ENCODE measurements at places on chromosomes 12 and 14.

- peak; percentile 54 for DNase-seq
Measured at GRCh38 chr12:57896434-57897201, 44.7 kb upstream of the ATP23 start.

DNA sequence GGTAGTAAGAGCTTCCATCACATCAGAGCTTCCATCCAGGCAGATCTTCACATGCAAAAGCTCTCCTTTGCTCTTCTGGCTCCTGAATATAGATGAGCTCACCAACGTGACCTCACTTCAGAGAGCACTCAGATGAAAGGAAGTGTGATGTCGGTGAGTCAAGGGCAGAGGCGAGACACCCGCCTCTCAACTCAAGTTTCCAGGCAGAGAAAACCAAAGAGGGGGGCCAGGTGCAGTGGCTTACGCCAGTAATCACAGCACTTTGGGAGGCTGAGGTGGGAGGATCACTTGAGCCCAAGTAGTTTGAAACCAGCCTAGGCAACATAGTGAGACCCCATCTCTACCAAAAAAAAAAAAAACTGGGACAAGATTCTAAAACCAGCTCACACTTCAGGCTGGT, 126.9 kb downstream of the DUSP6 start:
- DNase-seq, result peak; percentile 90

DNA sequence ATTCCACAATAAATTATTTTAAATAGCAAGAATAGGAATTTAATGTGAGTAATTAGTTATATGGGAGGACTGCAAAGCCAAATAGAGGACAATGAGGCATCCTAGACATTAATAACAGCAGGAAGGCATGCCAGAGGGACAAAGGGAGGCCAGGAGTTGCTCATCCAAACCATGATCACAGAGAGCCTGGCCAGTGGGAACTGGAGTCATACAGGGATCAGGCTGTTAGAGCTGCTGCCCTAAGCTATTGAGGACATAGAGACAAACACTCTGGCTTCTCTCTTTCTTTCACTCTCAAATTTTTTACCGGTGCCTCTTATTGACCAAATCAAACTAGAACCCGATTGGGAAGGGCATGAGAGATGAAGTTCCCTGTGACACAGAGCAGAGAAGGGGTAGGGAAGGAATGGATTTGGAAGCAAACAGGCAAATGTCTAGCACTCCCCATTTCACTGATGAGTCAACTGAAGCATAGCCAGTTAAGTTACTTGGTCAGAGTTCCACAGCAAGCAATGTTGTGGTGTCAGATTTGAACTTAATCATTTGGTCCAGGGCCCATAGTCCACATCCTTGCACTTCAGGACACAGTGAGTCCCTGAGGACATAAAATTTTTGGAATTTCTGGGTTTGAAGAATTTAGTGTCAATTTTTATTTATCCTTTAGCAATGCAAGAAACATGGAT, 17.9 kb upstream of the CFAP54 start:
- DNase-seq, result peak; percentile 76

GRCh38 chr12:89162589-89163261, 189.6 kb downstream of the DUSP6 start:
- peak; percentile 98 for DNase-seq

DNA sequence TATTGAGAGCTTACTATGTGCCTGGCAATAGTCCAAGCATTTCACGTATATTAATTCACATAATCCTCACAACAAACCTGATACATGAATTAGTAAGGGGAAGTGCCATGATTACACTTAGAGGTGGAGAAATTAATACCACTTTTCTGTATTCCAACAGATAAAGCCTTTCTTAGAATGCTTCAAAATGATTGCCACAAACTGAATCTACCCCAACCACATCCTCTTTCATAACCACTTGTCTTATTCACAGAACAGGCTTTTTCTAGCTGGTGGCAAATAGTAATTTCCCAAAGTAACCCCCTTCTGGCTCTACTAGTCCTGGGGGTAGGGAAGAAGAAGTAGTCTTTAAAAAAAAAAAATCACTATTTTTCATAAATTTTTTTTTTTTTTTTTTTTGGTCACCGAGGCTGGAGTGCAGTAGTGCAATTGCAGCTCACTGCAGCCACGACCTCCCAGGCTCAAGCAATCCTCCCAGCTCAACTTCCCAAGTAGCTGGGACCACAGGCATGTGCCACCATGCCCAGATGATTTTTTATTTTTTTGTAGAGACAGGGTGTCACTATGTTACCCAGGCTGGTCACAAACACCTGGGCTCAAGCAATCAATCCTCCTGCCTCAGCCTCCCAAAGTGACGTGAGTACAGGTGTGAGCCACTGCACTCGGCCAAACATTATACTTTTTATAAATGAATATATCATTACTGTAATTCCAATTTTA, 59.0 kb upstream of the ARID2 start:
- peak; percentile 45 for DNase-seq

DNA sequence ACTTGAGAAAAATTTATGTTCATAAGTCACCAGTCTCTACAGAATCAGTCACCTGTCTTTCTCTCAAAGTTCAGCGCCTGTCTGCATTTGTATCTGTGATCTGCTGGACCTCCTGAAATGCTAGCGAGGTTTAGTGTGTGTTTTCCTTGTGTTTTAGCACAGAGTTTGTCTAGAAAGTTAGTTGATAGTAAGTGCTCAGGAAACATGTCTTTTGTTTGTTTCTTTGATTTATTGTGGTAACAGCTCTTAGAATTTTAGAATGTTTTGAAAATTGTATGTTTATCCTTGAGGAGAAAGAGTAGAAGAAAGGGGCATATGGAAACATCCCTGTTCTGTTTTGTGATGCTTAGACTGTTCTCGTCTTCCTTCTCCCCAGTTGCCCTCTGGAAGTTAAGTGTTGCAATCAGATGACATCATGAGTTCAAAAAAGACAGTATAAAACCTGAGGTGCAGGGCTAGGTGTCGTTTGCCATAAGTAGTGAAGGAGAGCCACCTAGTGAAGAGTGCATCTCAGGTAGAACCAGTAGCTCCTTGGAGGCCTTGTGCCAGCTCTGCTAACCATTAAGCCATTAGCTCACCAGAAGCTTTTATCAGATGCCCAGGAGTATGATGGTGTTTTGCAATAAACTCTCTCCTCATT, 44.8 kb downstream of the FBXW8 start:
- peak; percentile 20 for DNase-seq

DNA sequence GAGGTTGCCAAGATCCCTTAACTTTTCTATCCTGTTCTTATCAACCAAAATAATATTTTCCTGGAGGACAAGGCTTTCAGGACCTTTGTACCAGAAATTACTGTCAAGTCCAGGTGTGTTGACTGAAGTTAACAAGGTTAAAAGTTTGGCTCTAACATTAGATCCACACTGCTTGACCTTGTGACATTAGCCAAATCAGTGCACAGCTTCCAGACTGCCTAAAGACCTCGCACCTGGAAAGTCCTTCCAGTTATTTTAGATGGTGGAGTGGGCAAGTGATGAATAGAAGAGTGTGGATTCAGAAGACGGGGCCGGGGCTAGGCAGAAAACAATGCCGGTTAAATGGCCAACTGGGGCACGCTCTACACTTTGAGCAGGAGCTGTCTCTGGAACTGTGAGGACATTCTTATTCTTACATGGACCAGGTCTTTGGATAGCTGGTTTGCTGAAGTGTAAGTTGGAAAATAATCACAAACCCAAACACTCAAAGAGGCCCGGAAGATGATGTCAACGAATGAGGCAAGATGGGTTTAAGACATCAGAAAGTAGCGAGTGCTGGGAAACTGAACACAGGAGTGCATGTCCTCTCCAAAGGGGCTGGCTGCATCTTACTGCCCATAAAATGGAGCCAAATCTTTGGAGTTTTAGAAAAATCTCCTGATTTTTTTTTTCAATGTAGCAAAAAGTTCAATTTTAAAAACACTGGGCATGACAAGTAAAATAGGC, 56.3 kb downstream of the NIN start:
- no peak for DNase-seq

All from M059J (cell line).